Kidney capillary endothelial cell (primary cell): ENCODE measurements at places on chromosomes 13 and 19.

- no peak for DNase-seq
Observed at GRCh38 chr13:27967736-27968315, 1.3 kb downstream of the CDX2 start.

GRCh38 chr13:100447831-100448230 lies 140.8 kb downstream of the GGACT start:
- no peak for DNase-seq

GRCh38 chr13:92122186-92122853 lies 723.9 kb downstream of the GPC5 start:
- DNase-seq = no peak

- DNase-seq = no peak
Observed at GRCh38 chr13:78600280-78600883, 3.0 kb downstream of the POU4F1 start.

- no peak for DNase-seq
Observed at GRCh38 chr13:30359991-30360390, 52.6 kb upstream of the KATNAL1 start.

- DNase-seq = no peak
Observed at GRCh38 chr13:97278435-97279411, 56.6 kb downstream of the MBNL2 start.

DNA sequence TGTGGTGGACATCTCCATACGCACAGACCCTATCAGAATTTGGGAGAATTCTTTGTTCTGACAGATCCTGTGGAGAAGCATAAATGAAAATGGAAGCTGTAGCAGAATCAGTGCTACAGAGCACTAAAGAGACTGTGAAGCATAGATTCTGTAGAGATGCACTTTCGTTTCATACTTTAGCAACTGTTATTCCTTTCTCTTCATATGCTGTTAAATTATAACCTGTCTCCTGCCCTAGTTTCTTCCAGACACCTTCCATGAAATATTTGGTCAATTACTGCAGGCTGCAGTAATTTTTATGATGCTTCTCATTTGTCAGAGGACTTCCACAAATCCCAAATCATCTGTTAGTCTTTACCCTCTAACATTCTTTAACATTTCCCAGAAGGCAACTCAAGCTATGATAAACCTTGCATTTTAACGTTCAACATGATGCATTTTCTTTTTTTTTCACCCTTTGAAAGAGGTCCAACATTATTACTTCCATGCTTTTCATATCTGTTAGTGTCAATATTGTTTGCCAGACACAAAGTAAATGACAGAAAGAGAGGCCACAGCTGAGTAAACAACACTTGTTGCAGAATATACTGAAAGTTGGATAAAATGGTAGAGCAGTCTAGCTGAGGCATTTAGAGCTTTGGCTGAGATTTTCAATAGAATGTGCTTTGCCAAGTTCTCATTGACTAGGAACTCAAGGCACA lies 412.7 kb downstream of the LMO7 start:
- no peak for DNase-seq

DNA sequence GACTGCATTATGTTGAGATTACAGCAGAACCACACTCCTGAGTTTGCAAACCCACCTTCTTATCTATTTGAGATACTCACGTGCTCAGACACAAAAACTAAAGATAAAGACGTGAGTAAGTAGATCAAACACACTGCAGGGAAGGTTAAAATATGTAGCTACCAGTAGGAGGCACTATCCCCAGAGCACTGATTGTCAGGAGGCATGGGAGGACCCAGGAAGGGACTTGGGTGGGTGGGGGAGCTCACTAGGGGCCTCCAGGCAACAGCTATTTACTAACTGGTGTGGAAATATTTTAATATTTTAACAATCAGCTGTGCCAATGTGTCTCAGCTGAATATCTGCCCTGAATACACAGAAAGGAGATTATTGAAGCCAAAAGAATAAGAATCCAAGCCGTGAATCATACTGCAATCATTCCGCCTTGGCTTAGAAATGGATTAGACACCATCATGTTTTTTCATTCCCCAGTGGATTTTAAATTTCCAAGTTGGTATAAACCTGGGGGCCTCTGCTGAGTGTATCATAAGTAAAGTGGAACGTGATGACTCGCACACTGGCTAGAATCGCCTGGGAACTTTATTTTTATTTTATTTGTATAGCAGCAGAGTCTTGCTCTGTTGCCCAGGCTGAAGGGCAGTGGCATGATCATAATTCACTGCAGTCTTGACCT lies 73.2 kb upstream of the CACNA1A start:
- no peak for DNase-seq

- DNase-seq = no peak
Observed at GRCh38 chr13:29481603-29482002, 113.9 kb downstream of the SLC7A1 start.

- DNase-seq = peak; percentile 7
Observed at GRCh38 chr13:44576351-44577235, 463 bp upstream of the TSC22D1 start.

GRCh38 chr13:51895906-51896888 lies 34.4 kb downstream of the CCDC70 start:
- DNase-seq = peak; percentile 40

DNA sequence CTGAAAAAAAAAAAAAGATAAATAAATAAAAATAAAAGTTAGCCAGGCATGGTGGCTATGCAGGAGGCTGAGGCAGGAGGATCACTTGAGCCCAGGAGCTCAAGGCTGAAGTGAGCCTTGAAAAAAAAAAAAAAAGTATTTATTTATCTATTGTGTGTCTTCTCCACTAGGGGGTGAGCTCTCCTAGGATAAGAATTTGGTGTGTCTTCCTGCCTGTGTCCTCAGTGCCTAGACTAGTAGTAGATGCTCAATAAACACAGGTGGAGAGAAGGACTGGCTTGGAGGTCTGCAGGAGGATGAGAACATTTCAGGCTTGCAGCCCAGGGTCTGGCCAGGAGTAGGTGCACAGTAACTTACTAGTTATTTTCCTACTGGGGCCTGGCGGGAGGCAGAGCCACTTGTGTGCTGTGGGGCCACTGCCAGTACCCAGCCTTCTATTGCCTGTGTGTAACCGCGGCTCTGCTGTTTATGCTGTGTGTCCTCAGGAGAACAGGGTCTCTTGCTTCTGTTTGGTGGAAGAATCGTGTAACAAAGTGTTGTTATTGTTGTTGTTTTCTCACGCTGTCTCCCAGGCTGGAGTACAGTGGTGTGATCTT lies 5.4 kb downstream of the LMTK3 start:
- no peak for DNase-seq

- no peak for DNase-seq
Observed at GRCh38 chr13:105569816-105570215, 965.6 kb downstream of the EFNB2 start.

DNA sequence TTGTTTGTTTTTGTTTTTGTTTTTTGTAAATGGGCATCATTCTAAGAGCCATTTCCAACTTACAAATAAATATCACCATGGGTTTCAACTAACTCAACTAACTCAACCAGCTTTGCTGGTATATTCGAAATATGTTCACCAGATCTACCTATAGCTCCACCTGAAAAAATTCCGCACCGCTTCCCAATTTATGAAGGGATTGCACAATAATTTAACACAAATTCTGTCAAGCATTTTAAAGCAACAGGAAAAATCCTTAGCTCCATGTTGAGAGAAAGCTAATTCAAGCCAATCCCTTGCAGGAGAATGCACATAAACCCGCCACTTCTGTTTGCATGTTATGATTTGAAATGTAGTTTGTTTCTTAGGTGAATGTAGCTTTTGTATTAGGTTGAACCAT lies 417.8 kb downstream of the EFNB2 start:
- no peak for DNase-seq
